Activated naive CD8-positive, alpha-beta T cell treated with anti-CD3 and anti-CD28 coated beads for 36 hours (primary cell): ENCODE measurements at places on chromosomes 2 and 18.

DNA sequence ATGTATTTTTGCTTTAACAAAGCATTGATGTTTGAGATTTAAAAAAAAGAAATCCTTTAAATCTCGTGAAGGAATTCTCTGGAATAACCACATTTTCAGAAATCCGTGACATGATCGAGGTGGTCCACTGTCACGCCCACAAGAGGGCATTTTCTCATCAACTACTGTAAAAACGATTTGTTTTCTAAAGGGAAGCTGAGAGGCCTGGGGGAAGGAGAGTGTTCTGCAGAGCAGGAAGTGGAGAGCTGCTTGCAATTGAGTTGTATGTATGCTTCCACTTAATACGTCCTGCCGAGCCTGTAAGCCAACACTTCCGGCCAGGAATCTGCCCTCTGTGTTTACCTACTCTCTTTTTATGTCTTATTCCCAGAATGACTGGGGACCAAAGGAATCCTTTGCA lies 19.4 kb downstream of the KLHL29 start:
- H3K4me3 ChIP-seq: no peak overlapping the region
- H3K27me3 ChIP-seq: no peaks in the 10 kb centered on the region
- no peak for DNase-seq
- peaks cover 8% of the 10 kb centered on the region for H3K4me1 ChIP-seq

- peak overlapping the region; percentile 93 for H3K4me3 ChIP-seq
- H3K27me3 ChIP-seq: peaks cover 3% of the 10 kb centered on the region
- H3K4me1 ChIP-seq: peaks cover 12% of the 10 kb centered on the region
- peak overlapping the region; percentile 92 for H3K27ac ChIP-seq
Measured at GRCh38 chr2:47783486-47784351, 774 bp downstream of the MSH6 start.

DNA sequence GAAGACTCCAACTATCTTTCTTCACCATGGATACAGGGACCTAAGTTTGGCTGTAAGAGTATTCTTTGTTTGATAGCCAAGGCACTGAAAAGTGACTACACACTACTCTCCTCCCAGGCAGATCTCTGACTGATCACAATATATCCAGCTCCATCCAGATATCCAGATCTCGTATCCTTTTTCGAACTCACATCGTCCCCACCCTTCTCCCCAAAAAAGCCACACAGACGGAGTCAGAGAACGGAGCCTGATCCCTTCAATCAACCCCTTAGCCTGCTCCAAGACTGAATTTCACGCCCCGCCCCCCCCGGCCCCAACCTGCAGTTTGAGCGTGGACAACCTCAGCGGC lies 533 bp downstream of the DHX57 start:
- H3K27ac ChIP-seq: peak overlapping the region; percentile 87
- H3K4me3 ChIP-seq: peak overlapping the region; percentile 93
- H3K27me3 ChIP-seq: no peaks in the 10 kb centered on the region
- no peak for DNase-seq
- H3K36me3 ChIP-seq: peaks cover 22% of the 10 kb centered on the region

DNA sequence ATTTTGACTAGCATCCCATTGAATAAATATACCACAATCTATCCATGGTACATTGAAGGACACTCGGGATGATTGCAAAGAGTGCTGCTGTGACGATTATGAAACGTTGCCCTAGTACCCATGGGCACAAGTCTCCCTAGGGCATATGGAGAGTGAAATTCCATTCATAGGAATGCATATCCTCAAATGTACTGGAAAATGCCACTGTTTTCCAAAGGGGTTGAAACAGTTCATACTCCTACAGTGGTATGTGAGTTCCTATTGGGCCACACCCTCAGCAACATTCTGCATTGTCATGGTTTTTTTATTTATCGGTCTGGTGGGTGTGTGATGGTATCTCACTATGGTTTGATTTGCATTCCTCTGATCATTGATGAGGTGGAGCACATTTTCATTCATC lies 130.6 kb downstream of the TWIST2 start:
- DNase-seq: no peak
- H3K4me1 ChIP-seq: no peaks in the 10 kb centered on the region
- H3K27ac ChIP-seq: no peak overlapping the region
- H3K4me3 ChIP-seq: no peak overlapping the region

- H3K36me3 ChIP-seq: no peaks in the 10 kb centered on the region
- no peaks in the 10 kb centered on the region for H3K4me1 ChIP-seq
- peaks cover 6% of the 10 kb centered on the region for H3K27me3 ChIP-seq
- DNase-seq: no peak
- no peak overlapping the region for H3K27ac ChIP-seq
- no peak overlapping the region for H3K4me3 ChIP-seq
Measured at GRCh38 chr2:205474741-205475415, 207.4 kb upstream of the NRP2 start.

GRCh38 chr18:23981369-23981980 lies 33.1 kb upstream of the TTC39C start:
- H3K4me1 ChIP-seq: peaks cover 34% of the 10 kb centered on the region
- no peak for DNase-seq
- peaks cover 12% of the 10 kb centered on the region for H3K36me3 ChIP-seq
- H3K27ac ChIP-seq: no peak overlapping the region
- H3K27me3 ChIP-seq: no peaks in the 10 kb centered on the region
- H3K4me3 ChIP-seq: no peak overlapping the region

DNA sequence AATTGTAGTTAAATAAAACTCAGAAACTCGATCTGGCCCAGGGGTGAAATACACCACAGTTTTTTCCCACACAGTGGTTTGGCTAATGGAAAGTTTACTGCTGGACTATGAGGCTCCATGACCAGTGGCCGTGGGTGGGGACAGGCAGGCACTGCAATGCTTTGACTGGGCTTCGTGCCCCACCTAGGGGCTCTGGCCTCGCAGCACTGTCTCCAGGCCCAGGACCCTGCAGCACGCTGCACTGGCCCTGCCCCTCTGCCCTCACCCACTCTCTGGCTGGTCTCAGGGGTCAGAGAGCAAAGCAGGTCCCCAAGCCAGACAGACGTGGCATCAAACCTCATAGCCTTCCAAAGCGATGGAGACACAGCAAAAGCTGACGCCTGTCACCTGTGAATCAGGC lies 13.4 kb upstream of the B3GNT7 start:
- no peak overlapping the region for H3K4me3 ChIP-seq
- H3K27me3 ChIP-seq: no peaks in the 10 kb centered on the region
- H3K36me3 ChIP-seq: no peaks in the 10 kb centered on the region
- DNase-seq: no peak
- H3K4me1 ChIP-seq: no peaks in the 10 kb centered on the region

DNA sequence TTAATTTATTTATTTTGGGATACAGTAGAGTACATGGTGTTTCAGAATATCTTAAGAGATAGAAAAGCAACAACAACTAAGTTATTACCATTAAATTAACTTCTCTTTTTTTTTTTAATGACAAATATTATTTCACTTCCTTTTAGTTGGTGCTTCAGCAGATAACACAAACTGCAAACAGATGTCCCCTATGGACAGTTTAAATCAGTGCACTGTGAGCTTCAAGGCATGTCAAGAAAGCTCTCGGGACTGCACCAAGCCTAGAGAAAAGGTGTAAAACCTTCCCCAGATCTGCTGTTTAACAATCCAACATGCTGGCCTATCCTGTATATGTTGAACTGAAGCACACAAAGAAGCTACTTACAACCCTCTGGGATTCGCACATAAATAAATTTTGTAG lies 122.7 kb downstream of the TCF4 start:
- DNase-seq: no peak
- no peak overlapping the region for H3K4me3 ChIP-seq
- peaks cover 4% of the 10 kb centered on the region for H3K27me3 ChIP-seq
- H3K36me3 ChIP-seq: no peaks in the 10 kb centered on the region
- no peaks in the 10 kb centered on the region for H3K4me1 ChIP-seq
- no peak overlapping the region for H3K27ac ChIP-seq

DNA sequence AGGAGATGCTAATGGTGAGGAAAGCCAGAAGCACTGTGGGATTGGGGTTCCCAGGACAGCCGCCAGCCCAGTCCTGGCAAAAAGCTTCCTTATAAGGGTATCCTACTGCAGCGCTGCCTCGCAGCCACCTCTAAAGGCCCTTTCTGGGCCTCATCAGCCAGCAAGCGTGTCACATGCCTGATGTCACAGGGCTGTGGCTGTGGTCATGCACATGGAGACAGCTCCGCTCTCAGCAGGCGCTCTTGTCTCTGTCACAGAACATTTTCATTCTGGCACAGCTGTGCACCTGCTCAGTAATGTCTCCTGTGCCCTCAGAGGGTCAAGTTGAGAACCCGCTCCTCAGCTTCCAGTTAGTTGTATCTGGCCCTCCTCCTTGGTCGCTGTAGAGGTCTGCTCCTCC lies 17.7 kb upstream of the MAL start:
- no peak overlapping the region for H3K27ac ChIP-seq
- H3K36me3 ChIP-seq: no peaks in the 10 kb centered on the region
- no peak overlapping the region for H3K4me3 ChIP-seq
- H3K27me3 ChIP-seq: peaks cover 5% of the 10 kb centered on the region
- DNase-seq: no peak
- H3K4me1 ChIP-seq: peaks cover 17% of the 10 kb centered on the region

GRCh38 chr2:16607301-16607700 lies 58.3 kb downstream of the CYRIA start:
- DNase-seq: no peak
- H3K27ac ChIP-seq: no peak overlapping the region
- H3K4me3 ChIP-seq: no peak overlapping the region
- H3K27me3 ChIP-seq: no peaks in the 10 kb centered on the region

- no peaks in the 10 kb centered on the region for H3K4me1 ChIP-seq
- no peak overlapping the region for H3K27ac ChIP-seq
- no peaks in the 10 kb centered on the region for H3K36me3 ChIP-seq
- H3K27me3 ChIP-seq: peaks cover 7% of the 10 kb centered on the region
- no peak overlapping the region for H3K4me3 ChIP-seq
- DNase-seq: no peak
Measured at GRCh38 chr18:69647702-69648101, 247.0 kb downstream of the DOK6 start.

DNA sequence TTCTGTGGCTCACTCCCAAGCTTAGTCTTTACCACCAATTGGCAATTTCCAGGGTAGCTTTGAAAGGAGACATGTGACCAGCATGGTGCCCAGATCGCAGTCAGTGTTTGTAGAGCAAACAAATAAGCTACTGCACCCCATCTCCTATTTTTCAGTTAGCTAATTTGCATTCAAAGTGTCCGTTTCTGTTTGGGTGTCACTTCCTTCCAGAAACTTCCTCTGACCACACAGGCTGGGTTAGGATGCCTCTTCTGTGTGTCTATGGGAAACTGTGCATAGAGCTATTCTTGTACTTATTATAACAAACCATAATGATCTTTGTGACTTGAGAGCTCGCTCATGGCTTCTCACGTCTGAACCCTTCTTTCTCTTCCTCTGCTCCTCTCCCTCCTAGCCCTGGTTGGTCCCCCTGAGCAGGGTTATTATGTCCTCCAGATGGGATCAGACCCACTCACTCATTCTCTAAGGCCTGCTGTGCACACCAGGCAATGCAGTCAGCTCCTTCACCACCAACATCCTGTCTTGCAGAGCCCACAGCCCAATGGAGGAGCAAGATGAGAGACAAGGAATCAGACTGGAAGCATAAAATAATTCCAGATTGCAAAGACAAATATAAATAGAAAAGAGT lies 101.2 kb upstream of the ALK start:
- H3K4me1 ChIP-seq: no peaks in the 10 kb centered on the region
- no peak overlapping the region for H3K27ac ChIP-seq
- DNase-seq: no peak
- peaks cover 11% of the 10 kb centered on the region for H3K27me3 ChIP-seq
- no peak overlapping the region for H3K4me3 ChIP-seq

- no peak overlapping the region for H3K4me3 ChIP-seq
- H3K4me1 ChIP-seq: no peaks in the 10 kb centered on the region
- H3K27me3 ChIP-seq: peaks cover 20% of the 10 kb centered on the region
- H3K36me3 ChIP-seq: no peaks in the 10 kb centered on the region
- H3K27ac ChIP-seq: no peak overlapping the region
Measured at GRCh38 chr18:44741511-44741910, 60.8 kb downstream of the SETBP1 start.

GRCh38 chr2:231988179-231988866 lies 26.8 kb downstream of the DIS3L2 start:
- H3K4me1 ChIP-seq: peaks cover 32% of the 10 kb centered on the region
- H3K36me3 ChIP-seq: peaks cover 9% of the 10 kb centered on the region
- no peak overlapping the region for H3K4me3 ChIP-seq

DNA sequence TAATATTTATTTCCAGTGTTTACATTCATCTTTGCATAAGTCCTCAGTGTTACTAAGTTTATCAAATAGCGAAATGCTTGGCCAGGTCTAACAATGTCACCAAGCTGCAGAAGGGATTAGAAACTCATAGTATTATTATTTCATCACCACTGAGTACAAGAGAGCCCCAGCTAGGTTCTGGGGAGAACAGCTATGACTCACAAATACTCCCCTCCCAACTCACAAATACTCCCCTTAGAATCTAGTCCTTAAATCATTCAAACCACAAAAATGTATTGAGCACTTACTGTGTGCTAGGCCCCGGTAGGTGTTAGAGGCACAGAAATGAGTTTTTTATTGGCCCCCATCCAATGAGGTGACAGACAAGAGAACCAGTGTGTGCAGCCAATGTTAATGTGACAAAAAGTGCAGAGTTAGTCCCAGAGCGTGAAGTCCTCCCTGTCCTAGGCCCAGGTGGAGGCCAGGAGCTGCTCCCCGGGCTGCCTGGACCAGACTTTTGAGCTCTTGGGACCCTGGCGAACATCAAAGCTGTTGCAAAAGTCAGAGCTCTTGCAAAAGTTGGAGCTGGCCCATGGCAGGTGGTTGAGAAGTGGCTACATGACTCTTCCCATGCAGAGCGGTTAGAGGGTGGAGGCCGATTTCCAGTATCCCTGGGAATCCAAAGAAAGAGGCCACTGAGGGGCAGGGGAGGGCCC lies 9.8 kb downstream of the STEAP3 start:
- no peak overlapping the region for H3K27ac ChIP-seq
- H3K4me1 ChIP-seq: peaks cover 3% of the 10 kb centered on the region
- peaks cover 4% of the 10 kb centered on the region for H3K27me3 ChIP-seq
- H3K4me3 ChIP-seq: no peak overlapping the region
- no peaks in the 10 kb centered on the region for H3K36me3 ChIP-seq

DNA sequence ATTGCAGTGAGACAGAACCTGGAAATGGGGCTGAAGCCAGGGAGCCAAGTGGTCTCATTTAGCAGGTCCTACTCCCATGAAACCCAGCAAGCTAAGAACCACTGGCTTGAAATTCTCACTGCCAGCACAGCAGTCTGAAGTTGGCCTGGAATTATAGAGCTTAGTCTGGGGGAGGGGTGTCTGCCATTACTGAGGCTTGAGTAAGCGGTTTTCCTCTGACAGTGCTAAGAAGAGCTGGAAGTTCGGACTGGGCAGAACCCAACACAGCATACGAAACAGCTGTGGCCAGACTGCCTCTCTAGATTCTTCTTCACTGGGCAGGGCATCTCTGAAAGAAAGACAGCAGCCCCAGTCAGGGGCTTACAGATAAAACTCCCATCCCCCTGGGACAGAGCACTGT lies 305.7 kb upstream of the SETBP1 start:
- no peak overlapping the region for H3K4me3 ChIP-seq
- peaks cover 7% of the 10 kb centered on the region for H3K27me3 ChIP-seq
- no peak overlapping the region for H3K27ac ChIP-seq
- DNase-seq: no peak

DNA sequence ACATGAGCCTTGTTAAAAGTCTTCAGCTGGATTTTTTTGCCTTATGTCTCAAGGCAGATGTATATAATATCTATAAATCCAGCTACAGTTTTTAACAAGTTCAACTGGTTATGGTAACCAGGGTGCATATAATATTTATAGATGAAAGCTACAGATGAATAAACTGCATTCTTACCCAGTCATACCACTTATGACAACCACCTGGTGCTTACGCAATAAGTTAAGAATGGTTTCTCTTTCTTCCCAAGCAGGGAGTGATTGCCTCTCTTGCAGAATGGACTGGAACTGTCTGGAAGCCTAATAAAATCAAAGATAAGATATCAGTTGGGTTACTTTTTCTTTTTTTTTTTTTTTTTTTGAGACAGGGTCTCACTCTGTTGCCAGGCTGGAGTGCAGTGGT lies 19.6 kb downstream of the DHX57 start:
- H3K36me3 ChIP-seq: peaks cover 20% of the 10 kb centered on the region
- H3K27me3 ChIP-seq: no peaks in the 10 kb centered on the region
- no peaks in the 10 kb centered on the region for H3K4me1 ChIP-seq
- DNase-seq: no peak
- H3K27ac ChIP-seq: no peak overlapping the region
- no peak overlapping the region for H3K4me3 ChIP-seq
